ENCODE measurements at places on chromosomes 3 and 15.

DNA sequence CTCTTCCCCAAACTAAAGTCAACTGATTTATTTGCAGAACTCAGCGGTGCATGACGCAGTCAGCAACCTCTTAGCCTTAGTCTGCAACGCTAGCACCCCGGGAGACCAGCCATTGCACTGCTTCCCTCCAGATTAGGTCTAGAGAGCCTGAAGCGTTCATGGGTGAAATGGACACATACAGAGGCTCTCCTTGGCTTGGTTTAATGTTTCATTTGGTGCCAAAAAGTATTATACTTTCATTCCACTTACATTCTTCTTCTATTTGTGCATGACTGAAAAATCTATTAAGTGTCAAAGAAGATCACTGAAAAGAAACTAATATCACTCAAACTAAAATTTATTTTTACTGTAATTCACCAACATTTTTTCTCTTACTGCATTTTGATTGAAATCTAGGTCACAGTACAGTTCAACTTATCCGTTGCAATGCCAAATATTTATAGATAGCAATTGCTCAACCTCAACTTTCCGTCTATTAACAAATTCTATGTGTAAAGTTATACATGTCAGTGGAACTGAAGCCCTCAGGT, 116.2 kb downstream of the ROBO1 start:
- peak; percentile 78 for DNase-seq

GRCh38 chr3:54243960-54244682, 121.8 kb downstream of the CACNA2D3 start:
- no peak for DNase-seq

DNA sequence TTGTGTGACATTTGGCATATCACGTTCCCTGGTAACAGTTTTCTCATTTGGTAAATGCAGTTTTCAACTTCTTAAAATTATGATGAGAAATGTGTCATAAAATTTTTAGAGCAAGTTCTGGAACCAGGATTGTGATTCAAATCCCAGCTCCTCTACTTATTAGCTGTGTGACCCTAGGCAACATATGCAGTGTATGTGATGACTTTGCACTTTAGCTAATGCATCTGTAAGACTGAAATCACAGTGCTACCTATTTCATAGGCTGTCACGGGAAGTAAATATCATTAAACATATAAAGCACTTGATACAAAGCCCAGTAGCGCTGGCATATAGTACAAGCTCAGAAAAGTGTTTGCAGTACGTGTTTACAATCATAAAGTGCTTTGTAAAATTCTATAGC, 419.4 kb downstream of the GRM7 start:
- no peak for DNase-seq

GRCh38 chr15:60831540-60831939, 352.6 kb upstream of the ICE2 start:
- no peak for DNase-seq

DNA sequence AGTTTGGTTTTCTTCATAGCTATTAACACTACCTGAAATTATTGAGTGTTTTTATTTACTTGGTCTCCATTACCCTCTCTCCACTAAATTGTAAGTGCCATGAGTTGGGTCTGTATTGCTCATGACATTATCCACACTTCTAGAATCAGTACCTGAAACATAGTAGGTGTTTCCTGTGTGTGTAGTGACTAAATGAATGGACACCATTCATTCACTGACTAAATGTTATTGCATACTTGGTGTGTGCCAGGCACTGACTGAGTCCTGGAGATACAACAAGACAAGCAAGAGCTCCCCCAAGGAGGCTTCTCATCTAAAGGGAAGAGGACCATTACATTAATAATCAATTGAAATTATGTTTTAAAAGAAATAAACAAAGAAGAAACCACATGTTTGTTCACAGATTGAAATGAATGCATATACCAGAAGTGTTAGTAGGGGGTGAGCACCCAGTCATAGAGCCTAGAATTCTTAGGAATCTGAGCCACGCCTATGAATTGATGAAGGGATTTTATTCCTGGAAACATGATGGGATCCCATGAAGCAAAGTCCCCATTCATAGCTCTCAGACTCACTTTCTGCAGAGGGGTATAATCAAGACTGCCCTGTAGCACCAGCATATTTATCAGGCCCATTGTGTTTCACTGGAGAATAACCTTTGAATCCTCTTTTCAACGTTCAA, 31.7 kb upstream of the ATOSA start:
- DNase-seq, result no peak
